ENCODE measurements at places on chromosomes 6 and 20.

DNA sequence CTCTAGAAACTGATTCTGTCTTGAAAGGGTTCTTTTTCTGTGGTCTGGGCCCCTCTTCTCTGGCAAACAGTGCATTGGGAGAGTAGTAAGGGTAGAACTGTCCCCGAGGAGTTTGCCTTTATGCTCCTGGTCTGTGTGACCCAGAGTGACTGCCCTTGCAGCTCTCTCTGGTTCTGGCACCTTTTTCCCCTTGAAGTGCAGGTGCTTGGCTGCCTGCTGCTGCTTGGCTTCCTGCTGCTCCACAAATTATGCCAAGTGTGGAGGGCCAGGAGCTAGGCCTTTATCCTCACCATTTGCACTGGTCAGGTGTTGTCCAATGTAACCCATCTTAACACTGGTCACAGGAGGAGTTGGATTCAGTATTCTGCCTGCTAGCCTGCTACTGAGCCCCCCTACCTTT is 11.2 kb downstream of the KIZ start:
- no peak for DNase-seq

DNA sequence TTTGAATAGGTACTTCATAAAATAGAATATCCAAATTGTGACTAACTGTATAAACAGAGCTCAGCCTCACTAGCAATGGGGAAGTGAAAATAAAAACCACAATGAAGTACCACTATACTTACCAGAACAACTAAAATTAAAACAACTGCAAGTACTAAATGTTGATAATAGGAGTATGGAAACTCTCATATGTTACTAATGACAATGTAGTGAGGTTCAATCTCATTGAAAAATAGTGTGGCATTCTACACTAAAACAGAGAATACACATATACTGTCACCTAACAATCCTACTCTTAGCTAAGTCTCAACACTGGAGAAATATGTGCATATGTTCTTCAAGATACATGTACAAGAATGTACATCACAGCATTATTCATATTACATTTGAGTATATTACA is 132.0 kb upstream of the CARMIL1 start:
- no peak for DNase-seq

DNA sequence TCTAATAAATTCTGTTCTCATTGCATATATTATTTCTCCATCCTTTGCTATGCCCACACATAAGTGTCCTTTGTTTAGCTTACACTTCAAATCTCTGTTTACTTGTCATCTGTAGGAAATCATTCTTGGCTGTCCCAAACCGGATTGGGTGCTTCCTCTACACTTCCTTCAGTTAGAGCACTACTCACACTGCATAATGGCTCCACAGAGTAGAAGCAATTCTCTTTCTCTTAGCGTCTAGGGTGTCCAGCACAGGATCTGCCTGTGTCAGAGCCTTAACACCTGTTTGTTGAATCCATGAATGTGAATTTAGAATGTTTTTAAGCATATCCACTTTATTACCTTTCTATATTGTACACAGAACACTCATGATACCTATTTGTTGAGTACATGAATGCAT is 87.0 kb upstream of the BMP2 start:
- DNase-seq = no peak

GRCh38 chr20:5969940-5970339 is 19.5 kb downstream of the MCM8 start:
- no peak for DNase-seq

- DNase-seq = no peak
Measured at GRCh38 chr20:45070932-45071632, 29.8 kb downstream of the KCNS1 start.

GRCh38 chr20:2911200-2911599 is 37.9 kb downstream of the PTPRA start:
- DNase-seq = no peak

GRCh38 chr20:37279820-37280219 is 9.6 kb upstream of the MANBAL start:
- no peak for DNase-seq

DNA sequence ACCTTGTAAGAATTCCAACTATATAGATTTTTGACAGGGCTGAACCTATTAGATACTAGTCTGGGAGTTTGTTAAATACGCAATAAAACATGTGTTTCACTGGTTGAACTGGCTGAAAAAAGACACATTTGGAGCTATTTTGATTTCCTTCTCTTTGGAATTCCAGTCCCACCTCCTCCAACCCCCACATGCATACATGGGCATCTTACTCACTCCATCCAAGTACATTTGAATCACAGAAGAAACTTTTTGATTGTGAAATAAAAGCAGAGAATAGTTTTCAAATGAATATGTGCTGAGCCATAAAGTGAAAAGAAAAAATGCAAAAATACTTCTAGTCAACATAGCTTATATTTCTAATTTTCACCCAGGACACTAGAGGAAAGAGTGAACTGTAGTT is 33.9 kb upstream of the STXBP5 start:
- no peak for DNase-seq

GRCh38 chr20:42336576-42336975 is 718.4 kb upstream of the CHD6 start:
- DNase-seq = no peak

DNA sequence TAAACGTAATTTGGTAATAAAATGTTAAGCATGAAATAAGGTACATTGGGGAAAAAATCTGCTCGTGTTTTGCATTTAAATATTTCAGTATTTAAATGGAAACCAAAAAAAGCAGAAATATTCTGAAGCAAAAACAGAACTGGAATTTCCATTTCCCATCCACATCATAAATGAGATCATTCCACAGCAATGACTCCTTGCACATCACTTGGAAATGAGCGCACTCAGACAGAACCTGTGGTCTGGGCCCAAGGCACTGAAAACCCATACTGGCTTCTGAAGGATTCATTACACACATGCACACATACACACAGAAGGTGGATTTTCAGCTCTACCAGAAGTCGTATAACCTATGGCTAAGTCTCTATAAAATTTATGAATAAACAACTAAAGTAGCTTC is 174.8 kb downstream of the IBTK start:
- DNase-seq = no peak

GRCh38 chr6:160950507-160950906 is 41.1 kb upstream of the MAP3K4 start:
- no peak for DNase-seq

- DNase-seq = peak; percentile 62
Measured at GRCh38 chr6:134640975-134641429, 308.9 kb downstream of the ALDH8A1 start.

DNA sequence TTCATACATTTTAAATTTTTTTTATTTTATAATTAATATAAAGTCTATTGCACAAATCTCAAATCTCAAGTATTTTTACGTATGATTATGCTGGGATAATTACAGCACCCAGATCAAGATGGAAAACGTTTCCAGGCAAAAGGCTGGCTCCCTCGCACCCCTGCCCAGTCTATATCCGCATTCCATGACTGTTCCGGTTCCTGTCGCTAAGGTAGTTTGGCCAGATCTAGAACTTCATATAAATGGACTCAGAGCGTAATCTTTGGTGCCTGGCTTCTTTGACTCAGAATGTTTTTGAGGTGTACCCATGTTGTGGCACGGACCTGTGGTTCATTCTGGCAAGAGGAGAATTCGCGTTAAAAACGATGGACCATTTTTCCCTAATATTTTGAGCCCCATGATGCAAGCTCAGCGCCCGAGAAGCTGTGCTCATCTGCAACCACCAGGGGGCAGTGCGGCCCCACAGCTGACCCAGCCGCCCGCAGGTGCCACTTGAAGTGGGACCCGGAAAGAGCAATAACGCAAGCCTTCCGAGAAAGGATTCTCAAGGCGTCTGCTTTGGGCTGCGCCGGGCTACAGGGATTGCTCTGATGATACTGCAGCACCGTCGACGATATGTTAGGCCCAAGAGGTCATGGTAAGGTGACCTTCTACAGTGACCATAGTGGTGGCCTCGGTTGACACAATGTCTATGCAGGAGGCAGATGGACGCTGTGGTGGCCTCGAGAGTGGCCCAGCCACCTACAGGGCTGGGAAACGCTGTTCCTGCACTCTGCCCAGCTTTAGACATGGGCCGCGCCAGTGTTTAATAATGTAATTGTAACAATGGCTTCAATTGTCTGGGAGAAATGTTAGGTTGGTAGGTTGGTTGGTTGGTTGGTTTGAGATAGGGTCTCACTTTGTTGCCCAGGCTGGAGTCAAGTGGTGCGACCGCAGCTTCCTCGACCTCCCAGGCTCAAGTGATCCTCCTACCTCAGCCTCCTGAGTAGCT is 160.1 kb downstream of the ZMYND8 start:
- peak; percentile 84 for DNase-seq

- DNase-seq = no peak
Measured at GRCh38 chr6:87716928-87717614, 15.0 kb upstream of the AKIRIN2 start.

DNA sequence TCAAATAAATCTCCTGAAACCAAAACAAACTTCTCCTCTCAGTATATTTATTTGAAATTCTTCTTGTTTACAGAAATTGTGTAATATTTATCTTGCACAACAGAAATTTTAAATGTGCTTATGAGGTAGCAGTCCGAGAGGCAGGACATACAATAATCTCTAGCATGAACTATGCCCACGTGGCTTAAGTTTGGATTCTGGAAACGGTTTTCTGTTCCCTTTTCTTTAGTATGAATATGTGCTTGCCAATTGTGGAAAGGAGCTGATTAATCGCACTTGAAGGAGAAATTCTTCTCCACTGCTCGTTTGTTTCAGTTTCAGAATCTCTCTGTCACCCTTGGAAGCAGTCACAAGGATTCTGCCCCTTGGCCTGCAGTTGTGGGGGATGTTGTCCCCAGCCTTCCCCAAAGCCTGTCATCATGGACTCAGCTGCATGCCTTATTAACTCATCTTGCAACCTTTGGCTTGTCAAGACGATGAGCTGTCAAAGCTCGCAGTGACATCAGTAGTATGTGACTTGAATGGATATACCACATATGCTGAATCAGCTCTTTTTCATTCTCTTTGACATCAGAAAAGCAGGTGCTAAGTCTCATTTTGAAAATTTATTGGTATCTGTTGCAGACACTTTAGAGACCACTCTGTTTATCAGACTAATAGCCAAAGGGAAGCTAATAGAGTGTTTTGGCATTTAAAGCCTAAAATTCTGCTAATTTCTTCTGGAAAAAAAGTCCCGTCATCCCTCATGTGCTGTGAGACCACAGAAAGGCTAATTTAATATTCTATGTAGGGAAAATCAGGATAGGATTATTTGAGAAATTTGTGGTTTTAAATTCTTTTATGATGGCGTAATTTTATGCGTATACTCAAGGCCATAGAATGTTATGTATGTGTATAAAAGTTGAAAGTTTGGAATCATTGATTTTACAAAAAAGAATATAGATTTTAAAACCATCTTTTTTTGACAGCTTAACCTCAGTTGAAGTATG is 186.8 kb downstream of the ARID1B start:
- DNase-seq = peak; percentile 36

- no peak for DNase-seq
Measured at GRCh38 chr6:102736941-102737368, 1343.4 kb downstream of the GRIK2 start.

DNA sequence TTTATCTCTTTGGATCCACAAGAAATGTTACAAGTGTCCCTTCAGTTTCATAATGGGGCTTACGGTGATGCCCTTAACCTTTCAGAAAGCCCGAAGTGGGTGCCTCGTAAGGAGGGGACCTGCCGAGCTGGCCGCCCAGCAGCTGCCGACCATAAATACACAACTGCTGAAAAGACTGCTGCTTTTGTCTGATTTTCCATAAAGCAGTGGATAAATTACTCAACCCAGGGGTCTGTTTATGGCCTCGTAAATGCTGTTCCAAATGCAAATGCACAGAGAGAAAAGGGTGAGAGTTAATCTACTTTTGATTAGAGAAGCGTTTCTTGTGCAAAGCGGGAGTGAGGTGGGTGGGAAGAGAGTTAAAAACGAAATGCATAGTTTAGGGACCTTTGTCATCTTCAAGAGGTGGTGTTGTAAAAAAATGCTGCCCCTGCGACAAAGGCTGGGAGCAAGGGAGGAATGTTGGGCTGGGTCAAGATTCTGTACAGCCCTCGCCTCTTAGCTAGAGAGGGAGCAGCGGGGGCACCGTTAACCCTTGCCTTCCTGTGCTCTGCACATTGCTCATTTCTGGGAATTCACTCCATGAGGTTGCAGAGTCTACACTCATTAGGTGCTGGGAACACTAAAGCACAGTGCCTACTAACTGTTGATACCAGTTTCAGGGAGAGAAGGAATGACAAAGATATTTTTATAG is 112.0 kb upstream of the MTHFD1L start:
- no peak for DNase-seq

- peak; percentile 11 for DNase-seq
Measured at GRCh38 chr6:68634726-68635411, at the start of gene ADGRB3. Gene ADGRB3, plus strand, starts transcription at chr6:68635282. Its CDS starts 3,394 bp downstream, at chr6:68638676.

DNA sequence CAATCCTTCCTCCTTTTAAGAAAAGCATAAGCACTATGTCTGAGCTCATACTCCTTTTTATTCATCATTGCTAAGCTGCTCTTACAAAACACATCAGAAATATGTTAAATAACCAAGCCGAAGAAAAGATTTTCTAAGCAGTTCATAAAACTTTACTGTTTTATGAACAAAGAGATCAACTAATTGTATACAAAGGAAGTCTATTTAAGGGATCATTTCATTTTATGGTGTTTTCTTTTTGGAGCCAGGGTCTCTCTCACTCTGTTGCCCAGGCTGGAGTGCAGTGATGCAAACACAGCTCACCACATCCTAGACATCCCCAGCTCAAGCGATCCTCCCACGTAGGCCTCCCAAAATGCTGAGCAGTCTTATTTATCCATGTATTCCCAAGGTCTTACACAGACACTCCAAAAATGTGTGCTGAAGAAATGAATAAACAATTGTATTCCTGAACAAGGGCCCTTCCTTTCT is 9.3 kb downstream of the NUDT3 start:
- DNase-seq = no peak

DNA sequence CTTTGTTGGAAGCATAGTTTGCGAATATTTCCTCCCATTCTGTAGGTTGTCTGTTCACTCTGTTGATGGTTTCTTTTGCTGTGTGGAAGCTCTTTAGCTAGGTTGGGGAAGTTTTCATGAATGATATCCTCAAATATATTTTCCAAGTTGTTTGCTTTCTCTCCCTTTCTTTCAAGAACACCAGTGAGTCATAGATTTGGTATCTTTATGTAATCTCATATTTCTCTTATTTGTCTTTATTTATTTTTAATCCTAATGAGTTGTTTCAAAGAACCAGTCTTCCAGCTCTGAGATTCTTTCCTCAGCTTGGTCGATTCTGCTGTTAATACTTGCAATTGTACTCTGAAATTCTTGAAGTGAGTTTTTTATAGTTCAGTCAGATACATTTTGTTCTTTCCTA is 628.0 kb upstream of the ID4 start:
- DNase-seq = no peak

DNA sequence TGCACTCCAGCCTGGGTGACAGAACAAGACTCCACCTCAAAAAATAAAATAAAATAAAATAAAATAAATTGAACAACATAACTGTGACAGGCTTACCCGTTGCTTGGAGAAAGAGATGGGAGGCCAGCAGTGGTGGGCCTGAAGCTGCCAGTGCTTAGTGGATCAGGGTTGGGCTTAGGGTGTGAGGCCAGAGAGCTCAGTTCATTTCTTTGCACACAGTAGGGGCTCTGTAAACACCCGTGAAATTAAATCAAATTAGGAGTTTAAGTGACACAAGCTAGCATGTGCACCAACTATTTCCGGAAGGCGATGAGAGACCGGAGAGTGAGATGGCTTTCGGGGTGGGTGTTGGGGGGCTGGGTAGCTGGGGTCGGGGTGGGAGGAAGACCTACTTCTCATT is 25.8 kb upstream of the TTPAL start:
- DNase-seq = no peak
